Activated naive CD8-positive, alpha-beta T cell treated with anti-CD3 and anti-CD28 coated beads, Interleukin-2, amount 10 ng/mL, durations not matched to agents 7 days and 5 days (primary cell): ENCODE measurements at places on chromosomes 5 and 9.

GRCh38 chr5:125011419-125011818 is 265.0 kb upstream of the ZNF608 start:
- no peak for DNase-seq

GRCh38 chr5:154421868-154422267 is 23.9 kb upstream of the SAP30L start:
- DNase-seq: no peak

- no peak for DNase-seq
These were observed 532.2 kb upstream of the WWC1 start for GRCh38 chr5:167759057-167759821.

- no peak for DNase-seq
These were observed 190.1 kb upstream of the MEF2C start for GRCh38 chr5:89072842-89073672.

GRCh38 chr5:52690236-52690768 is 97.4 kb upstream of the ITGA1 start:
- DNase-seq: no peak

GRCh38 chr5:44275329-44275728 is 113.9 kb downstream of the FGF10 start:
- no peak for DNase-seq

- no peak for DNase-seq
These were observed 564.7 kb downstream of the PDE4D start for GRCh38 chr5:59328709-59329296.

- peak; percentile 80 for DNase-seq
These were observed at the start of gene GRK6 for GRCh38 chr5:177426566-177427210. GRK6 (plus strand) TSS chr5:177426676; CDS start chr5:177426846, 170 bp downstream.
